ENCODE measurements at places on chromosomes 3 and 15. TPM values are rescaled to one million over a fixed set of nuclear protein-coding genes. Genes with fewer than 3 reads are reported as not detected.

Gene IL5RA
- total RNA-seq: not detected

Gene SKOR1
- total RNA-seq: 0.11 TPM

Gene C3orf20
- total RNA-seq: under 0.01 TPM

Gene KBTBD13
- not detected for total RNA-seq

Gene SLC24A5
- total RNA-seq: not detected

Gene SV2B
- total RNA-seq: 0.11 TPM

All from dermis lymphatic vessel endothelial cell (primary cell).